Keratinocyte (primary cell): ENCODE measurements at places on chromosomes 7 and 10. TPM values are rescaled to one million over a fixed set of nuclear protein-coding genes. Genes with fewer than 3 reads are reported as not detected.

DNA sequence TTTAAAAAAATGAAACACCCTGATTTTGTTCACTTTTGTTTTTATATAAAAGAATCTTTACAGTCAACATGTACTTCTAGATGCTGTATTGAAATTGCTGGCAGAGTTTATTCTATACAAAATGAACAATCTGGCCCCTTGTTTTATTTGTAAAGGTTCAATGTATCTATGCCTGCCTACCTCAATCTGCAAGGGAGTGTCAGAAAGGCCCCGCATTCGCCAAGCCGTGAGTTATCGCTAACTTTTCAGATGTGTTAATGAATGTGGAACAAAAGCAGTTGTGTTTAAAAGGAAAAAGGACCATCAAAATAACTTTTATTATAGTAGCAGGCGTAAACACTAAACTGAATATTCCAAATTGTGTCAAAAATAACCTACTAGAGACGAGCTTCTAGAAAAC is 14.6 kb downstream of the LUC7L2 start:
- DNase-seq, result no peak

DNA sequence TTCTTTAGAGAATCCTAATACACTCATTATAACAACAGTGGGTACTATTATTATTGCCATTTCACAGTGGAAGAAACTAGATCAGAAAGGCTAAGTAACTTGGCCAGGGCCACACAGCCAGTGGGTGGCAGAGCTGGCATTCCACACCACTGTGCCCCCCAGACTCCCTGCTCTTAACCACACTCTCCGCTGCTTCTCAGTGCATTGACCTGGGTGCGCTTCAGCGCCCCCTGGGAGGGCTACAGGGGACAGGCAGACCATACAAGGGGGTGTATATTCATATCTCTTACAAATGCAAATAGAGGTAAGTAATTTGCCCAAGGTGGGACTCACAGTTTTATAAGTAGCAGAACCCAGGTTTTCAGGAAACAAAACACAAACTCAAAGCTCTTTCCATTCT is 77.0 kb upstream of the NMT2 start:
- no peak for DNase-seq

GRCh38 chr10:65416094-65416493 is 1509.7 kb upstream of the LRRTM3 start:
- DNase-seq, result no peak

- DNase-seq, result no peak
Observed at GRCh38 chr7:120743128-120743527, 114.8 kb downstream of the TSPAN12 start.

- no peak for DNase-seq
Observed at GRCh38 chr10:113290137-113290536, 262.7 kb upstream of the HABP2 start.

GRCh38 chr7:51141451-51142003 is 175.1 kb downstream of the COBL start:
- no peak for DNase-seq

GRCh38 chr7:132203021-132203420 is 373.2 kb downstream of the PLXNA4 start:
- no peak for DNase-seq

- peak; percentile 73 for DNase-seq
Observed at GRCh38 chr7:157309988-157310668, 26.7 kb upstream of the DNAJB6 start.

DNA sequence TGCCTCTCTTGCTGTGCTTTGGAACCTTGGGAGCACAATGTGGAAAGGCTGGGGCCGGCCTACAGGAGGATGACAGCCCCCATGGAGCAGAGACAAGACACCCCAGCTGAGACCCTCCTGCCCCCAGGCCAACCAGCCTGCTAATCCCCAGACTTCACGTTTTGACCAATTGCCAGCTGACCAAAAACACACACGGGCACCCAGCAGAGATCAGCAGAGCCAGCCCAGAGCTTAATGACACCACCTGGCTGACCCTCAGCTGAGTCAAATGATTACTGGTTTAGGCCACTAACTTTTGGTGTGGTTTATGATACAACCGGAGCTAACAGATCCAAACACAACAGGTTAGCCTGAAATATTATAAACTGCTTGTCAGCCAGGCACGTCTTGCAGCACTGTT is 111.2 kb upstream of the KIF5B start:
- DNase-seq, result no peak

DNA sequence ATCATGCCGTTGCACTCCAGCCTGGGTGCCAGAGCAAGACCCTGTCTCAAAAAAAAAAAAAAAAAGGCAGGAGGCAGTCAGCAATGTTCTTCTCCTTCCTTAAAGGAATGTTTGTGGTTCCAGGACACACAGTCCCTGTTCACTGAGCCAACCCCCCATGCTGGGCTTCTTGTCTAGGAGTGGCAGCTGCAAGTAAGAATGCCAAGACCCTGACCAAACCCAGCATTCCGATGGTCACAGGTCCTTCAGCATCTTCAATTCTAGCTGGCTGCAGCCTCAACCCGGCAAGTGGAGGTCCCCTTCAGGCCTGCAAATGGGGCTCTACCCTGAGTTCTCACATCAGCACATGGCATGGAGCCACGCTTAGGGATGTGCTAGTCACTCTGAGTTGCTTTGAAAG is 38.2 kb upstream of the CUX1 start:
- DNase-seq, result no peak

DNA sequence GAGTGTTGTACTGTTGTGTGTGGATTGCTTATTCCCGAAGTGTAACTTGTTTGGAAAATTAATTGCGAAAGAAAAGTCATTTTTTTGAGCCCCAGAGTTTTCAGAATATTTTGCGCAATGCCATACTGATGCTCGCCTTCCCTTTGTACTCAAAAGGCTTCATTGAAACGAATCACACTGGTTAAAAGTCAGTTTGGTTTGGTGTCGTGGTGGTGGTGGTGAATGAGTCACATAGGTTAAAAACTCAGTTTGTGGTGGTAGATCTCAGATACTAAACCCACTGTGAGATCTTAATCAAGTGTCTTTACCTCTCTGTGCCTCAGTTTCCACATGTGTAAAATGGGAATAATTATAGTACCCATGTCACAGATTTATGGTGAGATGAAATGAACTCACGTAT is 61.1 kb upstream of the IL6 start:
- no peak for DNase-seq

- DNase-seq, result peak; percentile 21
Observed at GRCh38 chr7:23232966-23233365, 13.6 kb upstream of the GPNMB start.

GRCh38 chr7:7732621-7733281 is 14.3 kb upstream of the RPA3 start:
- DNase-seq, result no peak

- DNase-seq, result no peak
Observed at GRCh38 chr7:42858570-42858969, 53.3 kb downstream of the C7orf25 start.

ABCC2 gene
- 2.3 to 3.3 TPM (median 2.5 TPM) in 3 replicates for polyA plus RNA-seq

SPDYE2B gene
- polyA plus RNA-seq, result not detected in 3 replicates

HMX2 gene
- polyA plus RNA-seq, result not detected in 3 replicates

NOBOX gene
- polyA plus RNA-seq, result not detected in 3 replicates

GRID1 gene
- 0.01 to 0.03 TPM (median 0.03 TPM) in 3 replicates for polyA plus RNA-seq

RAB19 gene
- 0.10 to 0.22 TPM in 2 of 3 replicates, not detected in the other for polyA plus RNA-seq

STOX1 gene
- polyA plus RNA-seq, result 0.11 to 0.24 TPM (median 0.14 TPM) in 3 replicates
